ENCODE measurements at places on chromosomes 7 and 10.

DNA sequence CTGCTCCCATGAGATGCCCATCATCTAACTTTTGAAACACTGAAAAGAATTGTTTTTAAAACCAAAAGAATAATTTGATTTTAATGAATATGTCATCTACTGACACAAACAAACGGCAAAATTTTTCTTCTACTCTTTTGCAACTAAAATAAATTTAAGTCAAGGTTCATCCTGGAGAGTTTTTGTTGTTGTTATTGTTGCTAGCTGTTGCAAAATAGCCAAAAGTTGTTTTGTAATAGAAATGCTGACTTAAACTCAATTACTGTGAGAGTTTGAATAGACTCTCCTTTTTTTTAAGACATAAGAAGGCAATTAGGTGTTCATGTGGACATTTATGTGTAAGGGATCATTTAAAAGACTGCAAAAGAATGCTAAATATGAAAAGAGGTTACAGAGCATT is 146.0 kb upstream of the SEM1 start:
- DNase-seq, result no peak

GRCh38 chr7:22051886-22052673 is 106.4 kb upstream of the CDCA7L start:
- DNase-seq, result no peak

DNA sequence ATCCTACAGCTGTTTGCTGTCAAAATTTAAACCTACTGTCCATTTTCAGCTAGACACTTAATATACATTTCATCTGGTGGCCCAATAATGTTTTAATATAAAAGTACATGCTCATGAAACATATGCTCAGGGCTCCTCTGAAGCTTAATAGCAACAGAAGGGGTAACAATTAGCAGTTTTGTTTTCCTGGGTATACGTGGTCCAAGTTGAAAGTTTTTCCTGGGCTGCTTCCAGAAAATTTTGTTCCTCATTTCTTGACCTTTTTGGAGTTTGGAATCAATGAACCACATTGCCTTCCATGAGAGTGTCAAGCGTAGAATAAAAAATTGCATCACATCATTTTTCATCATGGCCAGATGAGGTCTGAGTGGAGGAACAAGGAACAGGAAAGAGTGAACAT is 537.3 kb upstream of the MGMT start:
- no peak for DNase-seq

DNA sequence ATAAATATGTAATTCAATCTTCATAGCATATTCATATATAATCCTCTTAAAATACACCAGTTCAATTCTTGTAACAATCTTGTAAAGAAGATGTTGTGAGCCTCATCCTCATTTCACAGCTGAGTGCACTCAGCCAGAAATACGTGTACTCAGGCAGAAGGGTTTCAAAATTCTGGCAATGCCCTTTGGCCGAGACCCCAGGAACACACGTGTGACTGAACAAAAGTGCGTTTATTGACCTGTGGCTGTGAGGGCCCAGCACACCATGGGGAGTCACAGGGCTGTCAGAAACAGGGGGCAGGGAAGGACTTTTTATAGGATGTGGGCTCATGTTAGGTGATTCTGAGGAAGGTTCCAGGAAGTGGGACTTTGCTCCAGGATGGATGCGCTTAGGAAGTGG is 21.5 kb downstream of the GIMAP8 start:
- DNase-seq, result no peak

- DNase-seq, result no peak
Measured at GRCh38 chr10:110147961-110148360, 59.4 kb upstream of the MXI1 start.

- no peak for DNase-seq
Measured at GRCh38 chr7:157150882-157151281, 12.2 kb downstream of the UBE3C start.

Measured in CD4-positive, alpha-beta memory T cell (primary cell).